ENCODE measurements at places on chromosomes 4 and X. TPM values are rescaled to one million over a fixed set of nuclear protein-coding genes. Genes with fewer than 3 reads are reported as not detected.

The PASD1 gene
- not detected for total RNA-seq

The ARR3 gene
- not detected for total RNA-seq

DNA sequence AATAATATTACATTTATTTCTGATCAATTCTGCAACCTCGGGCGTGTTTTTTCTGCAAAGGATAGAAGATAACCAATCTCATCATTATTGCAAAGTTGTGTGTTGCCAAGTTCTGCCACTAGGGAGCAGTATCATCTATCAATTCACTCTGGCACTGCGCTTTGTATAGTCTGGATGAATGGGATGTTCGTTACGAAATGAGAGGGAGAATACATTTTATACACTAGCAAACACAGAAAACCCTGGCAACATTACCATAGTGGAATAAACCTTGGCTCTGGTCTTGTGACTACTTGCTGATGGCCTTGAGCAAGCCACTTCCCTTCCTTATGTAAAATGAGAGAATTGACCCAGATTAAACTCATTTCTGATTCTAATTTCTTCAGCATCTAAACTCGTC, 97.5 kb upstream of the ZNF518B start:
- peak; percentile 87 for DNase-seq

DNA sequence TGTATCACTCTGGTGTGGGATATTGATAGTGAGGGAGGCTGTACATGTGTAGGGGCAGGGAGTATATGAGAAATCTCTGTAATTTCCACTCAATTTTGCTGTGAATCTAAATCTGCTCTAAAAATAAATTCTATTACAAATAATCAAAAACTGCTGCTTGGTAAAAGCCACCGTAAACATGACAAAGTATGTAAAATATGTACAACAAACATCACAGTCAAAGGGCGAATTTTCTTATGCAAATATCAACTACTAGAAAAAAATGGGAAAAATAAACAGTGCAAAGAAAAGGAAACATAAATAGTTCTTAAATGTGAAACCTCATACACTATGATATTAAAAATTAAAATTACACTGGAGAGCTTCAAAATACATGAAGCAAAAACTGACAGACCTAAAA, 105.1 kb upstream of the DCLK2 start:
- no peak for DNase-seq

- no peak for DNase-seq
Measured at GRCh38 chr4:137576446-137576845, 44.2 kb upstream of the PCDH18 start.

DNA sequence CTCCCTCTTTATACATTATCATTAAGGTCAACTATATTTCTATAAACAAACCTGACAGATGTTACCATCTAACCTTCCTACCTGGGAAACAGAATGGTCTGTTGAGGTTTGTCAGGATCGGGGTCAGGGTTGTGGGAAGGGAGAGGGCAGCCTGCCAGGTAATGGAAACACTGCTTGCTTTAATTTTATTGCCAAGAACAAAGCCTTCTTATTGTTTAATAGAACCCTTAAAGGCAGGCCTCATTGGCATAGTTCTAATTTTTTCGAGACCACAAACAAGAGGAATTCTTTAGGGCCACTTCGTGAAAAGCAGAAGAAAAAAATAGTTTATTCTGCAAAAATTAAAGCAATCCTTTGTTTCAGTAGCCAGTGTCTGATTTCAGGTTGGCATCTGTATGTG, 113.2 kb downstream of the MID1 start:
- DNase-seq = no peak

DNA sequence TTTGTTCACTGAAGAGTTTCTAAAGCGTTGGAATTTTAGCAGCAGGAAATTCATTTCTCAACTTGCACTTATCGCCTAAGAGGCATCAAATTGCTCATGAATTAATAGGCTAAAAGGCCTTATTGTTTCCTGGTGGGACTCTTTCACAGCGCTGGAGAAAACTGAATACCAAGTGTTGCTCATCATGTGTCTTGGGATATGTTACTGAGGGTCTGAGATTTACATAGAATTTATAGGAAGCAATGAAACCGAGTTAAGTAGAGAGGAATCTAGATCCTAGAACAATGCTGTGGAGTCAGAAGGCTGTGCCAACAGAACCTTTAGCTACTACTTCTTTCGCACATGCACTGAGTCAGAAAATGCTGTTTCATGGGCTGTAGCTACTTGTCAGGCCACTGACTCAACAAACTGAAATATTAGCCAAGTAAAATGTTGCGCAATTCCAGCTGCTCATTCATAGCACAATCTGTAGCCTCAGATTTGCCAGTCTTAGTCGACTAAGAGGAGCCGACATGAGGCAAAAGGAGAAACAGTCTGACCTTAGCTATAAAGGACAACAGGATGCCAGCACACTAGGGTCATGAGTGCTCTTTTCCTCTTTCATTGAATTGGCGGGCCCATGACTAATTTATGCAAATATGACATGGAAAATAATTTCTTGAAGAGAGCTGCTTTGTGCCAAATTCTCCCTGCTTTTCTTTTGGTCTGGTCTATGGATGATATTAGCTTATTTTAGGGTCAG, 35.9 kb upstream of the CXCL8 start:
- peak; percentile 88 for DNase-seq

GRCh38 chr4:102632241-102633065, 128.3 kb downstream of the MANBA start:
- DNase-seq = peak; percentile 65

- no peak for DNase-seq
Measured at GRCh38 chr4:137213372-137214173, 318.7 kb downstream of the PCDH18 start.

DNA sequence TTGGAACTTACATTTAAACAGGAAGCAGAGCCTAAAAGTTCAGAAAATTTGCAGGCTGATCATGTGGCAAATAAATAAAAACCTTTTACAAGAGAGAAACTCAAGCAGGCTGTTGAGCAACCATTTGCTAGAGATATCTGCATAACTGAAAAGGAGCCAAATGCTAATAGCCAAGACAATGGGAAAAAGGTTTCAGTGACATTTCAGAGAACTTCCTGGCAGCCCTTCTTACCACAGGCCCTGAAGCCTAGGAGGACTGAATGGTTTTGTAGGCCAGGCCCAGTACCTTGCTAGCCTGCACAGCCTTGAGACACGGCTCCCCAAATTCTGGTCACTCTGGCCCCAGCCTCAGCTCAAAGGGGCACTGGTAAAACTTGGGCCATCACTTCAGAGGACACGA, 945.1 kb downstream of the ADGRL3 start:
- no peak for DNase-seq

- DNase-seq = no peak
Measured at GRCh38 chr4:41512596-41512995, 25.4 kb upstream of the LIMCH1 start.

DNA sequence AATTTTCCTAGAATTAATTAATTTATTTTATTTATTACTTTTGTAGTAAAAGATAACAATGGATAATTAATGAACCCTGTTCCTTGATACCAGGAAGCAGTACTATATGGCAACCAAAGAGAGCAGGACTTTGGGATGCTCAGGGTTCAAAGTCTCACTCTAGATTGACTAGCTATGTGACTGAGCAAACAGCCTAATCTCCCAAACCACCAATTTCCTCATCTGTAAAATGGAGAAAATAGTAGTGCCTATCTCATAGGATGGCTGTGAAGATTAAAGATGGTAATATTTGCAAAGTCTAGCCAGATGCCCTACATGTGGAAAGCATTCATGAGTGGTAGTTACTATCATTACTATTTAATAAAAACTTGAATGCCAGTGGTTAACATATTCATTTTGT, 97.6 kb downstream of the PRDM5 start:
- DNase-seq = no peak

DNA sequence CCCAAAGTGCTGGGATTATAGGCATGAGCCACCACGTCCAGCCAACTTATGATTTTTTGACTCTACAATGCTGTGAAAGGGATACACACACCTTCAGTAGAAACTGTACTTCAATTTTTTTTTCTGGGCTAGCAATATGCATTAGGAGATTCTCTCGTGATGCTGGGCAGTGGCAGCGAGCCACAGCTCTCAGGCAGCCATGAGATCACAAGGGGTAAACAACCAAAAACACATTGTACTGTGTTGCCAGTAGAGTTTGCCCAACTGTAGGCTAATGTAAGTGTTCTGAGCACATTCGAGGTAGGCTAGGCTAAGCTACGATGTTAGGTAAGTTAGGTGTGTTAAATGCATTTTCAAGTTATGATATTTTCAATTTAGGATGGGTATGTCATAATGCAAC, 25.7 kb downstream of the RAB33A start:
- no peak for DNase-seq

GRCh38 chrX:19392703-19393102, 49.0 kb downstream of the PDHA1 start:
- DNase-seq = no peak

- DNase-seq = no peak
Measured at GRCh38 chr4:11326021-11326420, 102.7 kb downstream of the HS3ST1 start.

DNA sequence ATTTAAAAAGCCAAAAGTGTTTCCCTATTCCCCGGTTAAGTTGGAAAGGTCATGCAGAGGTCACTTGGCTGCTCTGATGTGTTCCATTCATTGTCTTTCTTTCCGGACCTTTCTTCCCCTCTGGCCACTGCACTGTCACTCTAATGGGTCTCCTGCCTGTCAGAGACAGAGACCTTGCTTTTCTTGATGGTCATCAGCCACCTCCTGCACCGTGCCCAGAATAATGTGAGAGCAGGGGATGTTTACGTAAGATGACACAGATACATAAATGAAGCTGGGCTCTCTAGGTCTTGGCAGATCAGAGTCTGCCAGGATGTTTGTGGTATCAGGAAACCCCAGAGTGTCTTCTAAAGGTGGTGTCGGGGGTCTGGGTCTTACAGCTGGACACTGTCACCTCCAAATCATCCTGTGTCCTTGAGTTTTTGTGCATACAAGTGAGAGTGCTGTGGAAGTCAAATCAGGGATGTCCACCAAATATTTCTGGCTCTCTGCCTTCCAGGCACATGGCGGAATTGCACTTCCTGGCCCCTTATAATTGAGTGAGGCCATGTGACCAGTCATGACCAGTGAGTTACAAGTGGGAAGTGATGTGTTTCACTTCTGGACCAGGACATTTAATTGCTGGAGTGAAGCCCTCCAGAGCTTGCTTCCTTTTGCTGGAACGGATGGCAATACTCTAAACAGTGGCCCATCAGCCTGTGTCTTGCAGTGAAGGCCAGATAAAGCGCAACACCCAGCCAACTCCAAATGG, 130.6 kb upstream of the ATP6AP2 start:
- peak; percentile 51 for DNase-seq
